HS-5 (cell line): ENCODE measurements at places on chromosomes 5 and 9.

GRCh38 chr5:128464596-128464995, 73.4 kb downstream of the FBN2 start:
- no peak for DNase-seq

- no peak for DNase-seq
These were observed 107.5 kb downstream of the GADD45G start for GRCh38 chr9:89712283-89712682.

DNA sequence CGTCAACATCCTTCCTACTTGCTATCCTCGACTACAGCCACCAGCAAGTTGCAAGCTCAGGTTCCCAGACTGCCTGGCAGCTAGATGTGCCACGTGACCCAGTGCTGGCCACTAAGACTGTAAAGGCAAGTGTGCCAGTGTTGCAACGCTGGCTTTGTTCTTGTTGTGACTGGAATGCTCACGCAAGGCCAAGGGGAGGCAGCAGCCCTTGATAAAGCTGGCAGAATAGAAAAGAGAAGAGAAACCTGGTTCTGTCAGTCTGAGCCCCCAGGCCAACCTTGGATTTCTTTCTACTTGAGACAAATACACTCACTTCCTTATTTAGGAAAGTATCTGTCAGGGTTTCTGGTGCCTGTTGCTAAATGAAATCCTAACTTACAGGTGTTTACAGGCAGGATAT, 113.0 kb downstream of the KLHL3 start:
- DNase-seq: no peak

DNA sequence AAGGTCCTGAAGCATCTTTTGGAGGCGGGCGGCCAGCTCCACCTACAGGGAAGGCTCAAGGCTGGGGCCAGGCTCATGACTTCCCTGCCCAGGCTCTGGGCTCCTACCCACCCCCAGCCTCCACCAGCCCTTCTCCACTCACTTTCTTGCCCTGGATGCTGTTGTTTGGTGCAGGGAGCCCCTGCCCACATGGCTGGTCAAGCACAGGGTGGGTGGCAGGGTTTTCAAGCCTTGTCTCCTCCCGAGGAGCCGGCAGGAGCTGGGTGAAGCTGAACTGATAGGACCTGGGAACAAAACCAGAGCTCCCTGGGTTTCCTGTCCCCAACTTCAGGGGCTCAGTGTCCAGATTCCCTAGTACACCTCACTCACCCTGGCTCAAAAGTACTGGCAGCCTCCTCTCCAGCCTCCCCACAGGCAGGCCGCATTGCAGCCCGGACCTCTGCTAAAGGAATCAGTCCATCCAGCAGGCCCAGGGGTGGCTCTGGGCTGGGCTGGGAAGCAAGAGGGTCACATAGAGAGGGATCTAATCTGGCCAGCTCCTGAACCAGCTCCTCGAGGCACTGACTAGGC, 6.9 kb downstream of the SHROOM1 start:
- DNase-seq: no peak

GRCh38 chr5:98771382-98772109, 1.9 kb upstream of the RGMB start:
- peak; percentile 93 for DNase-seq

GRCh38 chr5:33487236-33487635, 46.5 kb downstream of the TARS1 start:
- DNase-seq: no peak

DNA sequence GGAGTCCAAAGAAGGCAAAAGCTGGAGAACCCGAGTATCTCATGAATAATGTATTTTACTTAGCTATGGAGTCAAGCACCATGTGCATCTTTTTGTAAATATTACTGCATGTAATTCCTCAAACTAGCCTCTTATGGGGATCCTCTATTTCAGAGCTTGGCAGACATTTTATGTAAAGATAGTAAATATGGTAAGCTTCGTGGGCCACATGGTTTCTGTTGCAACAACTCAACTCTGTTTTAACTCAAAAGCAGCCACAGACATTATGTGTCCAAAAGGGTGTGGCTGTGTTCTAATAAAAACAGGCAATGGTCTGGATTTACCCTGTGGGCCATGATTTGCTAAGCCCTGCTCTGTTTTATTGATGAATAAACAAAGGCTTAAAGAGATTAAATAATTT, 17.3 kb downstream of the DAPK1 start:
- DNase-seq: no peak

GRCh38 chr5:119269061-119269944, 86.5 kb upstream of the TNFAIP8 start:
- DNase-seq: no peak

DNA sequence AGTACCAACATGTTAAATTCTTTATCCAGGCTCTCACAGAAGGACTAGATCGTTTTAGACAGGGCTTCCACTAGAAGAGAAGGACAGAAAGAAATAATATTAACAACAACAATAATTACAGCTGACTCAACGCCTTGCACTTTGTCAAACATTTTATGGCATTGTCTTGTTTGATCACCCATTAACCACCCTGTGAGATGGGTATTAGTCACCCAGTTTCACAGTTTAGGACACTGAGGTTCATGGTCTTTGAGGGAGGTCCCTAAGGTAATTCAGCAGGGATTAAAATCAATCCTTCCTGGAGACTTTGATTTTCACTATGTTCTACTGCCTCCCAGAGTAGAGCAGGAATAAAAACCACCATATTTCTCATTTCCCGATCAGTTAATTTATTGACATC, 51.4 kb upstream of the BNC2 start:
- peak; percentile 22 for DNase-seq

GRCh38 chr9:83266666-83267496, 203.9 kb upstream of the RASEF start:
- peak; percentile 14 for DNase-seq

- no peak for DNase-seq
These were observed 332.4 kb upstream of the CD180 start for GRCh38 chr5:67528953-67529352.

DNA sequence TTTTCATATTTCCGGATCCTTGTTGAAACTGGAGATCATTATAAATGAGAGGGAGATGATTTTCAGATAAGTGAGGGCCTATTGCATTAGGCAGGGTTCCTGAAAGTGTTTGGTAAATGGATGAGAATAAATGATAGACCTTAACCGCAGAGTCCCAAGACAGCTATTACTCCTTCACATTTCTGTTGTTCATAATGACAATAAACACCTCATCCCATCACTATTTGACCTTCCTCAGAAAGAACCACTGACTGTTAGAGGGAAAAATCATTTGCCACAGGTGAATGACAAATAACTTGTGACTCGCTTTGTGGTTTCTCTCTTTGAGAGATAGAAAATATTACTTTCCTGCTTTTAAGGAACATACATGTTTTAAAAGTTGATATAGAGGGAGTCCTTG, 47.3 kb upstream of the TRMT10B start:
- peak; percentile 53 for DNase-seq

GRCh38 chr9:130937146-130938076, 1.6 kb downstream of the FIBCD1 start:
- no peak for DNase-seq

DNA sequence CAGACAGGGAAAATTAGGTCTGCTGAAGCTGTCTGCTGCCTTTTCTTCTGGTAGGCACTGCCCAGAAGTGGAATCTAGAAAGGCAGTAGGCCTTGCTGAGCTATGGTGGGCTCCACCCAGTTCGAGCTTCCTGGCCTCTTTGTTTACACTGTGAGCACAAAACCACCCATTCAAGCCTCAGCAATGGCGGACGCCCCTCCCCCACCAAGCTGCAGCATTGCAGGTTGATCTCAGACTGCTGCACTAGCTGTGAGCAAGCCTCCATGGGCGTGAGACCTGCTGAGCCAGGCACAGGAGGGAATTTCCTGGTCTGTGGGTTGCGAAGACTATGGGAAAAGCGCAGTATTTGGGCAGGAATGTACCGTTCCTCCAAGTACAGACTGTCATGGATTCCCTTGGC, 18.5 kb downstream of the AGTPBP1 start:
- no peak for DNase-seq

DNA sequence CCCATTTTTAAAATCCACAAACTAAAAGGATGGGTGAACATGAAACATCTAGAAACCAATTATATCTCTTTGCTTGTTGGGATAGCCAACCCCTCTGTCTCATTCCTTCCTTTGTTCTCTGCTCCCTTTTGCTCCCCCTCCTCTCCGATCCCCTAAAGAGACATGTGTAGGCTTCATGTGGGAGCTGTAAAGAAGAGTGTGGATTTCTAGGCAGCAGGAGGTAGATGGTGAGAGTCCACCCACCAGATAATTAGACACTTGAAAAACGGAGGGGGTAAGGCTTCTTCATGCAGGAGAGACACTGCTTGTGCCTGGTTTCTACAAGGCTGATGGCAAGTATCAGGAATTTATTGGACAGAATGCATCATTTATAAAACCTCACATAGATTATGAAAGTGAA, 27.3 kb upstream of the CFAP157 start:
- DNase-seq: no peak

- DNase-seq: no peak
These were observed 30.4 kb upstream of the NKX2-5 start for GRCh38 chr5:173265433-173265832.

- no peak for DNase-seq
These were observed 658.6 kb downstream of the NR2F1-AS1 start for GRCh38 chr5:92922231-92922967.

GRCh38 chr9:89391585-89391984, 73.3 kb downstream of the SECISBP2 start:
- no peak for DNase-seq

DNA sequence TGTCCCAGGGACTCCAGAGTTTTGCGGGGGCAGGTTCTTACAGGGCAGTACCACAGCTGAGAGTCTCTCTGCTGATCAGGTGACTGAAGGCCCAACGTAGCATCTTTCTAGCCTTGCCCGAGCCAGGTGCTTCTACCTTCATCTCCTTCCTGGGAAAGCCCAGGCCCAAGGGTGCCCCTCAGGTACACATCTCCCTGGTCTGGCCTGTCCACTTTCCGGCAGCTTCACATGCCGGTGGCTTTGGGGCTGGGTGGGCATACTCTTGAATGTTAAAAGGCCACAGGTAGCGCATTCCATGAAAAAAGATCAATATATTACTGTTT, 5.7 kb upstream of the PHYKPL start:
- DNase-seq: no peak

- no peak for DNase-seq
These were observed 189.4 kb upstream of the DMRTA1 start for GRCh38 chr9:22257026-22257816.

- peak; percentile 97 for DNase-seq
These were observed 238.8 kb downstream of the ARHGAP26 start for GRCh38 chr5:143008809-143009521.

- peak; percentile 61 for DNase-seq
These were observed 56.2 kb upstream of the ZSWIM6 start for GRCh38 chr5:61275841-61276240.

- DNase-seq: no peak
These were observed 46.3 kb downstream of the SRFBP1 start for GRCh38 chr5:122008061-122008460.

DNA sequence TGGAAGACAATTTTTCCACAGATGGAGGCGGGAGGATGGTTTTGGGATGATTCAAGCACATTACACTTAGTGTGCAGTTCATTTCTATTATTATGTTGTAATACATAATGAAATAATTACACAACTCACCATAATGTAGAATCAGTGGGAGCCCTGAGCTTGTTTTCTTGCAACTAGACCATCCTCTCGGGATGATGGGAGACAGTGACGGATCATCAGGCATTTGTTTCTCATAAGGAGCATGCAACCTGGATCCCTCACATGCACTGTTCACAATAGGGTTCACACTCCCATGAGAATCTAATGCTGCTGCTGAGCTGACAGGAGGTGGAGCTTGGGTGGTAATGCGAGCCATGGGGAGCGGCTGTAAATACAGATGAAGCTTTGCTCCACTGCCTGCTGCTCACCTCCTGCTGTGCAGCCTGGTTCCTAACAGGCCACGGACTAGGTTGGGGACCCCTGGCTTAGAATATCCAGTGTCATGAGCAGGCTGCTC, 1.6 kb downstream of the STKLD1 start:
- DNase-seq: peak; percentile 37

- DNase-seq: no peak
These were observed 127.2 kb upstream of the ZNF366 start for GRCh38 chr5:72634444-72634843.

- DNase-seq: peak; percentile 53
These were observed 75.9 kb upstream of the HTR4 start for GRCh38 chr5:148730270-148730669.

GRCh38 chr9:70367305-70367930, 47.0 kb downstream of the KLF9 start:
- DNase-seq: no peak

DNA sequence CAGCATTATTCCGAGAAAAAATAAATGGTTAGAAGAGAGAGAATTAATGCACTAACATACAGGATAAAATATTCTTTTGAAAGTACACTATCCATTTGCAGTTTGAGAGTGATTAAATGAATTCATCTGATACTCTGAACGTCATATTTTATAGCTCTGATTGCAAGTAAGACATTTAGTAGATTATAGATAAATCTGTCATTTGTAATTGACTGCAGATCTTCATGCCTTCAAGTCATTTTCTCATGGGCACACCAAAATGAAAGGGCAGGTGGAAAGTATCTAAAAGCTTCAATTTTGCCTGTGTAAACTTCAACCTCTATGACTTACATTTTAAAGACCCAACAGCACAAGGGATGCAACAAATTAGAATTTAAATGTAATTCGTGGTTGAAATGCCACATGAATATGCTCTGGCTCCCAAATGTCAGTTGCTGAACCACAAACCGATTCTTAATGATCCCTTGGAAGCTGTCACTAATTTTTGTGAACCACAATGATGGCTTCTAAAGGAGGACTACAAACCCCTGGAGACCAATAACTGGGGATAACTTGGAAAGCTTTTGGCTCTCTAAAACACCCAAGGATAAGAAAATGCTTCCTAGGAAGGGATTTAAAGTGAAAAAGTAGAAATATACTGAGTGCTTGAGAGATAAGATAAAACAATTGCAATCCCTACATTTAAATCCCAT, 3.9 kb downstream of the TYRP1 start:
- no peak for DNase-seq

DNA sequence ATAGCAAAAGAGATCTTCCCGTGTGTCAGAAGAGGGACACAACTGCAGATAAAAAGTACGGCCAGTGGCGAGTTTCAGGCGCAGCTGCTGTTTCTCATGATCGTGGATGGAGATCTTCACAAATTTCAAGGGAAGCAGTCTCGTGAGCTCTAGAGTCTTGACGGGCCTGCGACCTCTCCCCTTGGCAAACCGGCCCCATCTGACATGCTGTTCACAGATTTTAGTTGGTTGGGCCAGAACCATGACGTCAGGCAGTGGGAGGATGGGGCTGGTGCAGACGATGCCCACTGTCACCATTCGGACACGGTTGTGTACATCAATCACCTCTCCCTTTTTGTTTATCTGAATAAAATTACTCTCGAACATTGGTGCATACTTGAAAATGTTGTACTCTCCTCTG, 396 bp downstream of the GARIN3 start:
- DNase-seq: no peak

DNA sequence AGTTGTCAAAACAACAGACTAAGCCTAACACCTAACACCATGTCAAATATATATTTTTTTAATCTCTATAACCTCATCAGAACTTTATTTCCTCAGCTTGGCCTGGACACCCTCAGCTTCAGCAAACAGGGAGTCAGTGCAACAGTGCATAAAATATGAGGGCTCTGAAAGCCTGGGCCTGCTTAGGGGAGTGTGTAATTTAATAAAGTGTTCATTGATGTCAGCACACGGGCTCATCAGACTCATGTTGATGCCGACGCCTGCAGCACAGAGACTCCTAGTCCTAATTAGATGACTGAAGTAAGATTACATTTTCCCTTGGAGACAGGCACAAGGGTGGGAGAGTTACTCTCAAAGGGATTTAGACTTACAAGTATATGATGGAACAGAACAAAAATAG, 37.8 kb downstream of the CDH10 start:
- no peak for DNase-seq

GRCh38 chr9:20884985-20885593, 146.4 kb downstream of the HACD4 start:
- no peak for DNase-seq

GRCh38 chr9:92142329-92142728, 27.1 kb upstream of the SPTLC1 start:
- no peak for DNase-seq
